GM12891 (cell line): ENCODE measurements at places on chromosomes 5 and 9.

- DNase-seq = no peak
Measured at GRCh38 chr9:112887381-112887780, 3.3 kb downstream of the SLC46A2 start.

DNA sequence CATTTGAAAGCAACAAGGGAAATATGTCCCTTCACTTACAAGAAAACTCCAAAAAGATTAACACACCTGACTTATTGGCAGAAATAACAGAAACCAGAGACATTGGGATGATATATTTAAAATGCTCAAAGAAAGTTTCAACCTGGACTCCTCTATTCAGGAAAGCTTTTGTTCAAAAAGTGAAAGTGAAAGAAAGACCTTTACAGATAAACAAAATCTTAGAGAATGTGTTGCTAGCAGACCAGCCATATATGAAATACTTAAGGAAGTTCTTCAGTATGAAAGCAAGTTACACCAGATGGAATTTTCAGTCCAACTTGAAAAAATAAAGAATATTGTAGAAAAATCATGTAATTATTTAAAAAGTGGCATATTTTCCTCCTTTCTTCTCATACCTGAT, 1075.1 kb downstream of the NR2F1-AS1 start:
- no peak for DNase-seq

DNA sequence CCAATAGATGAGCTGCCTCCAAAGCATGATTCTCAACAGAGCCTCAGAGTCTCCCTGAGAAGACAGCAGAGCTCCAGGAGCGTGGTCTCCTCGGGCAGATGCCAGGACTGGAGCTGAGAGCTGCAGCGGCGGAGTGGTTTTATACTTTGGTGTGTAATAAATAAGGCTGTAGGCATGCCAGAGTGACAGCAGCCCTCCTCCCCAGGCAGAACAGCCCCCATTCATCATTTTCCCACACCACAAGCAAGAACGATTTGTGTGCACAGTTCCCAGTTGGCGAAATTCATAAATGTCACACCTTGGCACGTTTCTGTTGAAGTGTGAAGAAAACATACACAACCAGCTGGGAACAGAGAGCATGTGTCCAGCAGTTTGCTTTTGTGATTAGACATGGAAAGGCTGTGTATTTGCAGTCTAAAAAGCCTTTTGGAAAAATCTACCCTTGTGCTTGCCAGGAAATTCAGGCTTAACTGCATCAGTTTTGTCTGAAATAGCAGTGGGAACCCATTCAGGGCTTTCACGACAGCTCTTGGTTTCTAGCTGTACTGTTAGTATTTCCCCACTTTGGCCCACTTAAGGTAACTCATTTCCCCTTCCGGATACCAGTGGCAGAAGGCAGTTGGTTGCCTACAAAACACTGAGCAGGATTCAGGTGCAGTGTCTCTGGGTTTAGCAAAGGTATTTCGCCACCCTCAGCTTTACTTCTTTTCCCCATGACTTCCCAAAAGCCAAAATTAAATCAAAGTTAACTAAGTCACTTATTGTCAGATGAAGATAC, at the start of gene C1QTNF3:
Gene C1QTNF3 (minus strand): TSS at position 115 of the 778 bp plus-strand sequence. CDS start 88 bp downstream, at position 27.
- DNase-seq = no peak

GRCh38 chr5:111572561-111572960, 60.2 kb upstream of the STARD4 start:
- DNase-seq = no peak

DNA sequence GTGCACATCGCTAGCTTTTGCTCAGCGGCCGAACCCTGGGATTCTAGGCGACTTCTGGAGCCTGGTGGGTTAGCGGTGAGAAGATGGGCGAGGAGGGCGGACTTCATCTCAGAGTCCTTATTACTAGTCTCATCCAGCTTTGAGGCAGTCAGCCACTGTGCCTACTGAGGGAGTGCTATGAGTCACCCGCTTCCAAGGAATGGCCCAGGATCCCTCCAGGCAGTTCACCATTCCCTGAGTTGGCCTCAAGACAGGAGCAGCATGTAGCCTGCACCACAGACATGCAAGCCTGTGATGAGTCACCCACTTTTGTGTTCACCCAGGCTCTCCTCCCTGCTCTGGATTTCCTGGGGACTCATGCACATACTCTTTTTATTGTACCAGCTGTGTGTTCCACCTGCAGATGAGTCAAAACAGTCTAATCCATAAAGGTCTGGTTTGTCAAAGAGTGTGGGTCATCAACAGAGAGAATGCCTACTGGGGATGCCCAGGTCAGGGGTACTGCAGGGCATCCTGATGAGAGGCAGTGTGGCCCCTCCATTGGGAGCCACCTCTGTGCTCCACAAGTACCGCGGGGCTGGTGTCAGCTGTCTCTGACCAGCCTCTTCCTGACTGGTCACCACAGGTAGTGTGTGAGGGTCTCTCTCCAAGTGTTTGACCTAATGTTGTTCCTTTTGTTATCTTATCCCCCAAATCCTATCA, 20.2 kb downstream of the SLC22A5 start:
- no peak for DNase-seq

DNA sequence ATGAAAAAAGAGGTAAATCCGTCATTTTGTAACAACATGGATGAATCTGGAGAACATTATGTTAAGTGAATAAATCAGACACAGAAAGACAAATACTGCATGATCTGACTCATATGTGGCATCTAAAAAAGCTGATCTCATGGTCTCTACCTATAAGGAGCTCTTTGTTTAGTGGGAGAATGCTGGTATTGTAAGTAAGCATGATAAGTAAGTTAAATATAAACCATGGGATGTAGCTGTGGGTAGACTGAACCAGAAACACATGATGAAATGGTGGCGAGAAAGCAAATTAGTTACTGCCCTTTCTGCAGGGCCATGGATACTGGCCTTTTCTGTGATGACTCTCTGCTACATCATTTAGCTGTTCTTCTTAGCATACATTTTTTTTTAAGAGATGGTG, 66.4 kb upstream of the RUSC2 start:
- no peak for DNase-seq

DNA sequence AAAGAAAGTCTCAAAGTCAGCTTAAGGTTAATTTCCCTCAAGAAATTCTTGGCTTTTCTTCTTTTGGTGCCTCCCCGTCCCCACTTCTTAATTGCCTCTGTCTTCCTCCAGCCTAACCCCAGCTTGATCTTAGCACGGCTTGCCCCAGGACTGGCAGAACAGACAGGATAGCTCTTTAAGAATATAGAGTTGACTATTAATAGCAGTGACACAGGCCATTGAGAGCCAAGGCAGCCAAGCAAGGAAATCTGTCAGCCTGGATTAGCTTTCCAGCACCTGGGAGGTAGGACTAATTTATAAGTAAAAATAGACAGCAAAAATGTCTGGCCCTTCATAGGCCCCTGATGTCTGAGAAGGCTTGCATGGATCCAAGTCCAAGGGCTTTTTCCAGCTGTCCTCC, 384.6 kb upstream of the SLC30A5 start:
- DNase-seq = no peak

DNA sequence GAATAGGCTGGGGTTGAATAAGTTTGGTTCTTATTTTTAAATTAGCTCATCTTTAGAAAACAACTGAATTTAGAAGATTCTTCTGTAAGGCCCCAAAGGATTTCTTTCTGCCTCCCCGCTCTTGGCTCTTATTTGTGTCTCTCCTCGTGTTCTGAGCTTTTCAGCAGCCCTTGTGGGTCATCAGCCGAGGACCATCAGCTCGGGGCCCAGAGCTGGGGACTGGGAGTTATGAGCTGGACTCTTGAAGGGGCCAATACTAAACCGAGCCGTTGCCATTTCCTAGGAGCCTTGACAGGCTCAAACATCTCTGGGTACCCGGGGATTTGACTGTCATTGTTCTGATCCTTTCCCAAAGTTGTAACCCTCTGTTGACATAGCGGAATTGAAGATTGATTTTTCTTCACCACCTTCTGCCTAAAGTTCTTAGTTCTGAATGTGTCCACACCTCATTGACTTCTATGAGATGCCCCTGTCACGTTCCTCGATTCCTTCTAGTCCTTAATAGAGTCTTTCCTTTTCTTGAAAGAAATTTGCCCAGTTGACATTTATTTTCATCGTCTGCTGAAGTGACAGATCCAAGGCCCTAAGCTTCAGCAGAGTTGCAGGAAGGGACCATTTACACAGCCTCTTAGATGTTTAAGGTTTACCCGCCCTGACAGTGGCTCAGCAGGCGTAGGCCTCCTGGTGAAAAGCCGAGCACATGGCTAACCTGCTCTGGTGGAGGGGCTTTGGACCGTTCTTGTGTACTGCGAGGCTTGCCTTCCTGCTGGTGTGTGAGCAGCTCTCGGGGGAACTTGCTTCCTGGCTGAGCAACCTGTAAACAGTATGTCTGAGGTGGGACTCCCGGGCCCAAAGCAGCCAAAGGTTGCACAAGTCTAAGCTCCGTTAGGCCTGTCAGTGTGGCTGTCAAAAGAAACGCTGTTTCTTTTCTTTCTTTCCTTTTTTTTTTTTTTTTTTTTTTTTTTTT, 24.0 kb downstream of the ABL1 start:
- DNase-seq = no peak

DNA sequence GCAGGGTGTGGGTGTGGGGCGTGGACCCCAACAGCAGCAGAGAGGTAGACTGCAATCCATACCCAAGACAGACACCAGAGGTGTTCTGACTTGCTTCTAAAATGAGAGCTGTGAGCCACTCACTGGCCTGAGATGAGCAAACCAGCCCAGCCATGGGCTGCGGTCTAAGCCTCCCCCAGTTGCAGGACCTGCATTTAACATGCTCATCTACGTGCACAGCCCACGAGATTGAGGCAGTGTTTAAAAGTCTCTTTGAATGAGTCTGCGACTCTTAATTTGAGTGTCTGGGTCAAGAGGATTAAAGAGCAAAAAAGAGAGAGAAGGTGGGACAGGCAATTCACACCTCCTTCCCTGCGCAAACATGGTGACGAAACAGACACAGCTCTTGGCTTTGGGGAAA, 5.9 kb downstream of the SURF4 start:
- no peak for DNase-seq

- no peak for DNase-seq
Measured at GRCh38 chr9:89366711-89367110, 48.4 kb downstream of the SECISBP2 start.

GRCh38 chr9:133210609-133211008, 1.6 kb upstream of the OBP2B start:
- no peak for DNase-seq

DNA sequence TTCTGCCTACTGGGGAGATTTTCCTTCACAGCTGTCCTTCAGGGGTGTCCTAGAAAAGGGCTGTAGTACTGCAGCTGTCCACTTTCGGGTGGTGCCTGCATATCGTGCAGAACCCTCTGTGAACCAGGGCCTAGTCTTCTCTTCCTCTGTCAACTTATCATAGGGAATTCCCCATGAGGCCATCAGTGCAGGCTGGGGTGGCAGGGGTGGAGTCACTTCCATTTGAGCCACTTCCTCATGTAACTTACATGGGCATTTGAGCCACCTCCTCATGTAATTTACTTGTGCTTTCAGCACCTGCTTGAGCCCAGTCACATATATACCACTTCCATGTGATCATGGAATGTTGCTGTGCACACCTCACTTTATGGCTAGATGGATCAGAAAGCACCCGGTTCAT, 742.0 kb upstream of the RGMB start:
- DNase-seq = no peak

DNA sequence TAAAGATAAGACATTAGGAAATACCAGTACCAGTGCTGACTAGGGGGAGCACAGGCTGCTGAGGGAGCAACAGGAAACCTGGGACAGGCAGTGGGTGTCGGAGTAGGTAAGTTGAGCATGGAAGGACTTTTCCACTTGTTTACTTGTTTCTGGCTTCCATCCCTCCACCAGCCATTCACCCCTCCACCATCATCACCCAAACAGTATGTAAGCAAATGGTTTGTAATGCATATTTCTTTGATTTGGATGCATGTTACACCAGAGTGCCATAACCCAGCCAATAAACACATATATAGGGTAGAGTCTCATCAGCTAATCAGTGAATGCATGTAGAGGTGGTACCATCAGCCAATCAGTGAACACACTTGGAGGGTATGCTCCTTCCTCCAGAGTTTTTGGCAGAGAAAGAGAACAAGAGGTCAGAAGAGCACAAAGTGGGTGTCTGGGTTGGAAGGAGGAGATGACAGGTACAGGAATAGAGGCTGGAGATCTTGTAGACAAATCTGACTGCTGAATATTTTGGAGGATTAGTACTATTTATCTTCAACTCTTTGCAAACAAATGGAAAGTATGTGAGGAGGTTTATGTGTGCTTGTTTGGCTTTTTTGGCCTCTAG, 37.7 kb upstream of the PDE8B start:
- DNase-seq = no peak
